ENCODE measurements at places on chromosomes 2 and 18.

DNA sequence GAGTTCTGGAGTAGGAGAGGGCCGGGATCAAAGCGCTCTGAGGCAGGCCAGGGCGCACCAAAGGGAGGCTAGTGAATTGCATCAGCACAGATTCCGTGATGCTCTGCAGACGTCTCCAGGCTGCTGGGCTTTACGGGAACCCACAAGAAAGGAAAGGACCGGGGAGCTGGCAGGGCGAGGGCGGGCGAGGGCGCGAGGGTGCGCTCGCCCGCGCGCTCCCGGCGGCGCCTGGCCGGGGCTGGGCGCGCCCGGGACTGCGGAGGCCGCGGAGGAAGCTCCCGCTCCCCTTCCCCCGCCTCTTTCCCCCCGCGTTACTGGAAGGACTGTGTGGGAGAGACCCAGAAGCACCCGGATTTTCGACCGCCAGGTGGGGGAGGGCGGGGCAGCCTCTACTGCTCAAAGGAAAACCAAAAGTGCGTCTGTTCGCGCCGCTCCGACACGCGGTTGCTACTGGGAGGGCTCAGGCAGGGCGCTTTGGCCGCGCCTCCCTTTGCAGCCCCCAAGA is 2.4 kb upstream of the FOSL2 start:
- peak; percentile 58 for DNase-seq

GRCh38 chr18:4068552-4069158 is 386.5 kb downstream of the DLGAP1 start:
- no peak for DNase-seq

GRCh38 chr2:26122630-26123029 is 50.3 kb upstream of the GAREM2 start:
- DNase-seq = no peak

GRCh38 chr2:69701100-69701945 is 40.6 kb upstream of the ANXA4 start:
- DNase-seq = no peak

DNA sequence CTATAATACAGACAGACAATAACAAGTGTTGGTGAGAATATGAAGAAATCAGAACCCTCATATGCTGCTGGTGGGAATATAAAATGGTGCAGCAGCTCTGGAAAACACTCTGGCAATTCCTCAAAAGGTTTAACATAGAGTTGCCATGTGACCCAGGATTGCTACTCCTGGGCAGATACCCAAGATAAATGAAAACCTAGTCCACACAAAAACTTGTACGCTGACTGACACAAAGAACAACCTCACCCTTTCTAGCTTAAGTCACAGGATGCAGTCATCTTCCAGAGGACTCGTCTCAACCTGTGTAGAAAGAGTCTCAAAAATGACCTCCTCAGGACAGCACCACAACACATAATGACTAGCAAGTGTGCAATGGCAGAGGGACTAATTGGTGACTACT is 71.6 kb upstream of the ACAA2 start:
- no peak for DNase-seq

GRCh38 chr2:317501-318424 is 29.9 kb upstream of the ALKAL2 start:
- DNase-seq = no peak

GRCh38 chr2:47299555-47299954 is 103.4 kb upstream of the MSH2 start:
- no peak for DNase-seq

DNA sequence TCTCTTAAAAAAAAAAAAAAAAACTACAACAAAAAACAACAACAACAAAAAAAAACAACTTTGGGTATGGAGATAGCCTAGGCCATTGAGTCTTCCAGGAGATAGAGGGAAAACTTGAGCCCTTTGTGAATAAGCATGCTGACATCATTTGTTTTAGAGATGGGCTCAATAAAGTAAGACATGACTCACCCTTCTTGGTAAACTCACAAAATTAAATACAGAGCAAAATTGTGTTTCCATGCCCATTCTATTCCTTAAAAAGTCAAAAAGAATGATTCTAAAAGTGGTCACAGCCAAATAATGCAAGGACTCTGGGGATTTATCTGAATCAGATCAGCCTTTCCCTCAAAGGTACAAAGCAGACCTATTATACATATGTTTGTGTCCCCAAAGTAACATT is 117.4 kb downstream of the ETAA1 start:
- DNase-seq = no peak

DNA sequence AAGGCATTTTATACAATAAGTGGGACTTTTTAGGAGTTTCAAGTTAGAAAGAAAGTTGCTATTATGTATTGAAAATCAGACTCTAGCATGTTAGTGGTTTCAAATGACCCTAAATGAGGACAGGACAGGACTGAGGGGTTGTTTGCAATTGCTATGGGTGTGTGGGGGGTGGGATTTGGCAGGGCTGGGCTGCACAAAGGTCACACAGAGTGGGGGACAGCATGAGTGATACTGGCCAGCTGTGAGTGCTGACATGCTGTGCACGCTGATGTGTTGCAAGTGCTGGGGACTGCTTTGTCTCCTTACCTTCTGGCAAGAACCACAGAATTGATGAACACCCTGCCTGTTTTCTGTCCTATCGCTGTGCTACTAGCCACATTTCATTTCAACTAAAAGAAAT is 29.8 kb downstream of the RNMT start:
- no peak for DNase-seq

DNA sequence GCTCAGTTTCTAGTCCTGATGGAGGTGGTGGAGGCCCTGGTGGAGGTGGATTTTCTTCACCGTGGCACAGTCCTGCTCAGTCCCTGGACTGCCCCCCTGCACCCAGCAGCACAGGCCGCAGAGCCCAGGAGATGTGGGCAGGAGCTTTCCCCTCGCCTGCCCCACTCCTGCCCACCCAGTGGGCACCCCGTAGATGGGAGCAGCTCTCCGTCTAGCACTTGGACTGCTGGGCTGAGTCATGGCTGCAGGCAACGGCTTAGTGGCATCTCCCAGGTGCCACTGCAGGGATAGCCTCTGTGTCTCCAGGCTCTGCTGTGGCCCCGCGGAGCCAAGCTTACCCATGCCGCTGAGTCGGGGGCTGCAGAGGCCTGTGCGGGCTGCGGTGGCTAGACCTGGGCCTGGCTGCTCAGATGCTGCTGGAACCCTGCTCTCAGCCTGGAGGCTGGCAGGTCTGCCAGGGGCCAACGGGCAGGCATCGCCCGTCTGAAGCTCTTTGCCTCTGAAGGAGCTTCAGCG is 92.3 kb upstream of the CTDP1 start:
- no peak for DNase-seq

GRCh38 chr2:121001641-121002040 is 266.0 kb downstream of the GLI2 start:
- DNase-seq = no peak

GRCh38 chr18:12053289-12053688 is 40.4 kb upstream of the ANKRD62 start:
- DNase-seq = no peak

GRCh38 chr2:26580151-26580550 is 61.0 kb downstream of the CIB4 start:
- no peak for DNase-seq

DNA sequence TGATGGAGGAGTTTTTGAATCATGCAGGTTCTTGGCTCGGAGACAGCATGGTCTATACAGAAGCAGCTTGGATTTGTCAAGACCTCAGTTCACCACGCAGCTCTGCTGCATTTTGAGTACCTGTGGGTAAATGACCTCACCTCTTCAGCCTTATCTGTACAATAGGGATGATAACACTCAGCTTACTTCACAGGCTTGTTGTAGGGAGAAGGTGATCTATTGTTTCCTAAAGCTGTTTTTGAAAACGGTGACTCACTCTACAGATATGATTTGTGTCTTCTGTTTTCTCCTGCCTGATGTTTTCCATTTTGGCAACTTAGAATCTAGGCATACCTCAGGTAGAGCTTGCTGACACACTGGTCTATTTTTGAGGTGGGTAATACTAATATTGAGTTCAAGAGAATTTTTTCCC is 80.3 kb downstream of the FMNL2 start:
- DNase-seq = no peak

GRCh38 chr18:31244771-31245394 is 73.1 kb upstream of the DSG1 start:
- DNase-seq = no peak

GRCh38 chr18:313931-314330 is 46.1 kb upstream of the THOC1 start:
- no peak for DNase-seq

DNA sequence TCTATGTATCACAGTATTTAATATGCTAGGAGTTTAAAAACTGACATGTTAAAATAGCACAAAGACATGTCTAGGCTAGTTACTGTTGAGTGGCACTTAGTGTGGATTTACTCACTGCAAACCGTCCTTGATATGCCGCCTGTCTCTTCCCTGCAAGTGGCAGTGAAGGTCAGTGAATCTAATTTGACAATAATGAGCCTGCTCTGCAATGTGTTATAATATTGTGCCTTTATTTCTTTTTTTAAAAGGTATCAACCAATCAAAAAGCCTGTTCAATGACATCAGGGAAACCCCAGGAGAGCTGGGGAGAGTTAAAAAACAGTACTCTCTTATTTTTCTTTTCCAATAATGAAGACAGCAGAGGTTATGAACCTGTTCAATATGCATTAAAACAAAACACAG is 384.1 kb downstream of the ERBB4 start:
- DNase-seq = peak; percentile 10

- DNase-seq = no peak
These were observed 42.5 kb downstream of the DOCK10 start for GRCh38 chr2:224999754-225000153.

DNA sequence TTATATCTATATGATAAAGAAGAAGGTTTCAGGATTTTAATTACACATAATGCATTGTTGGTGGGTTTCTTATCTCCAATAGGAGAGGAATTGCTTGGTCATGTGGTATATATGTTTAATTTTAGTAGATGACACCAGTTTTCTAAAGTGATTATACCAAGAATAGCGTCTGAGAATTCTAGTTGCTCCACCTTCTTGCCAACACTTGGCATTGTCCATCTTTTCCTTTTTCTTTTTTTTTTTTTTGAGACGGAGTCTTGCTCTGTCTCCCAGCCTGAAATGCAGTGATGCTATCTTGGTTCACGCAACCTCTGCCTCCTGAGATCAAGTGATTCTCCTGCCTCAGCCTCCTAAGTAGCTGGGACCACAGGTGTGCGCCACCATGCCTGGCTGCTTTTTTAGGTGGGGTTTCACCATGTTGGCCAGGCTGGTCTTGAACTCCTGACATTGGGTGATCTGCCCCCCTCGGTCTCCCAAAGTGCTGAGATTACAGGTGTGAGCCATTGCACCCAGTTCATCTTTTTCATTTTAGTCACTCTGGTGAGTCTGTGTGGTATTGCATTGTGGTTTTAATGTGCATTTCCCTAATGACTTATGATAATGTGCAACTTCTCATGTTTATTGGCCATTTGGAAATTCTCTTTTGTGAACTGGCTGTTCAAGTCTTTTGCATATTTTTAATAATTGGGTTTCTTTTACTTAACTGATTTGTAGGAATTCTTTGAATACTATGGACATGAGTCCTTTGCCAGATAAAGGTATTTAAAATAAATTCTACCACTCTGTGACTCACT is 37.3 kb upstream of the ZNF512 start:
- DNase-seq = no peak

- no peak for DNase-seq
These were observed 91.4 kb upstream of the FHL2 start for GRCh38 chr2:105490204-105490603.

- DNase-seq = peak; percentile 36
These were observed 192.2 kb downstream of the HDAC4 start for GRCh38 chr2:239208465-239209180.

- no peak for DNase-seq
These were observed 214.6 kb upstream of the DTNA start for GRCh38 chr18:34495506-34495905.

DNA sequence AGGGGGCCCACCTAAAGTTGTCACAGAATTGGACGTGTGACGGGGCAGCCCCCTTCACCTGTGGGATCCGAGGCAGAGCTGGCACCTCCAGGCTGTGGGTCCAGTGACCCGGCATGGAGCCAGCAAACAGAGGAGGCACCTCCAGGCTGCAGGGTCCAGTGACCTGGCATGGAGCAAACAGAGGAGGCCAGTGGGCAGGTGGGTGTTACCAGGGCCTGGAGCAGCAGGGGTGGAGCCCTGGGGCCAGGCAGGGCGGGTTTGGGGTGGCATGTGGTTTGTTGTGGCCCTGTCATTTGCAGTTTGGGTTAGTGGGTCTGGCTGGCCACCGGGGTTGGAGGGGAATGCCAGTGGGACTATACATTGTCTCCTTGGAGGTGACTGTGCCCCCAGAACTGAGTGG is 68.2 kb downstream of the HPCAL1 start:
- DNase-seq = no peak

Data from NCI-H774 (cell line).